ENCODE measurements at places on chromosomes 12 and 14.

GRCh38 chr12:90229407-90230170 lies 521.0 kb upstream of the ATP2B1 start:
- no peak for DNase-seq

- DNase-seq, result no peak
These were observed 12.4 kb downstream of the TNS2 start for GRCh38 chr12:53062011-53062961.

DNA sequence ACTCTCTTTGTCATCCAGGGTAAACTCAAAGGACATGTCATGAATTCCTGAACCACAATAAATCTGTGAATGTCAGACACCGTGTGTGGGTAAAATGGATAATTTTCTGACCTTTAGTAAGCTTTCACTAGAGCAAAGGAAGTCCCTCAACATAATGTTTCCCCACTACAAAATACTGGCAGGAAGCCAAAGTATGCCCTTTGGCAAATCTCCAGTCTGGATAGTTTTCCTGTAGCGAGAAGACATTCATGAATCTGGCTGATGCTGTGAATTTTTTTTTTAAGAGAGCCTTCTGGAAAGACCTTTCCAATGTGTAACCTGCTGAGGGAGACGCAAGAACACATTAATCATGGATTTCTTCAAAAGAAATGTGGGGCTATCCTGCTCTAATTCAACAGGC lies 389.6 kb upstream of the DDHD1 start:
- no peak for DNase-seq

- DNase-seq, result no peak
These were observed 11.0 kb downstream of the TPH2 start for GRCh38 chr12:71949646-71950045.

- DNase-seq, result no peak
These were observed 599.9 kb upstream of the MDGA2 start for GRCh38 chr14:48275301-48275700.

DNA sequence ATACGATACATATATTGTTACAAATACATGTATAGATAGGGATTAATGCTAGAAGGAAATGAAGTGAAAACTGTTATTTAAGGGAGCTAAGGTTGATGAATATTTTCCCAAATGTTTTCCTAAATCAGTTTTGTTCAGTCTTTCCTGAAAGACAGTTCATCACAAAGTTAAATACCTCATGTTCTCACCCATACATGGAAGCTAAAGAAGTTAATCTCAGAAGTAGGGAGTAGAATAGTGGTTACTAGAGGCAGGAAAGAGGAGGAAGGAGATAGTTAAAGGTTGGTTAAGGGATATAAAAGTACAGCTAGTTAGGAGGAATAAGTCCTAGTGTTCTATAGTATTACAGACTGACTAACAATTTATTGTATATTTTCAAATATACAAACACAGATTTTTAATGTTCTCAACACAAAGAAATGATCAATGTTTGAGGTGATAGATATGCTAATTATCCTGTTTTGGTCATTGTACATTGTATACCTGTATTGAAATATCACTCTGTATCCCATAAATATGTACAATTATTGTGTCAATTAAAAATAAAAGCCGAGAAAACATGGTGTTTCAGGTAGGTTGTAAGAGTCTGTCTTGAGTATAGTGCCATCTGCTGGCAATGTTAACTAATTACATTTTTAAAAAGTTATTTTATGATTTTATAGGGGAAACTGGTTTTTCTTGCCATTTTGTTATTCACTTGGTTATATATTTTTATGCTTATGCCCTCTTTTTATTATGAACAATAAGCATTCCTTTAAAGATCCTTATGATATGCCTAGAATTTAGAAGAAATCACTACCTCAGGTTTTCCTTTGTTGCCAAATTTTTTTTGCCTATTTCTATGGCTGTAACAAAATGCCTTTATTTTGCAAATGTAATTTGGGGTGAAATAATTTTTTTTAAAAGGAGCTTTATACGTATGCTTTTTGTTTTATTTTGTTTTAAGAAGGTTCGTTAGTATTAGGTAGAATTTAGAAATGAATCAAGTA lies 26.9 kb downstream of the ZDHHC17 start:
- DNase-seq, result no peak

DNA sequence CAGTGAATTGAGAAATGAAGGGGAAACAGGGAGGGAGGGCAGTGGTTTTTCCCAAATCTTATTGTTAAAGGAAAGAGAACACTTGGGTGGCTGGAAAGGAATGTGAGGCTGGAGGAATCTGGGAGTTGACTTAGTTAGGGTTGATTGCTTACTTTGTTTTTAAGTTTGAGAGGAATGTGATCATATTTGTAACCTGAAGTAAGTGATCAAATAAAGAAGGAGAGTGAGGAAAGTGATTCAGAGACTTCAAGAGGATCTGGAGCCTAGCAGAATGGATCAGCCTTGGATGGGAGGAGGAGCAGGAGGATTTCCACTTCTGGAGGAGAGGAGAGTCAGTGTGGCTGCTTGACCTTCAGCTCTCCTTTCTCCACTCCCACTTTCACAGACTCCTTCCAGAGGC lies 6.0 kb upstream of the LRP6 start:
- DNase-seq, result no peak

DNA sequence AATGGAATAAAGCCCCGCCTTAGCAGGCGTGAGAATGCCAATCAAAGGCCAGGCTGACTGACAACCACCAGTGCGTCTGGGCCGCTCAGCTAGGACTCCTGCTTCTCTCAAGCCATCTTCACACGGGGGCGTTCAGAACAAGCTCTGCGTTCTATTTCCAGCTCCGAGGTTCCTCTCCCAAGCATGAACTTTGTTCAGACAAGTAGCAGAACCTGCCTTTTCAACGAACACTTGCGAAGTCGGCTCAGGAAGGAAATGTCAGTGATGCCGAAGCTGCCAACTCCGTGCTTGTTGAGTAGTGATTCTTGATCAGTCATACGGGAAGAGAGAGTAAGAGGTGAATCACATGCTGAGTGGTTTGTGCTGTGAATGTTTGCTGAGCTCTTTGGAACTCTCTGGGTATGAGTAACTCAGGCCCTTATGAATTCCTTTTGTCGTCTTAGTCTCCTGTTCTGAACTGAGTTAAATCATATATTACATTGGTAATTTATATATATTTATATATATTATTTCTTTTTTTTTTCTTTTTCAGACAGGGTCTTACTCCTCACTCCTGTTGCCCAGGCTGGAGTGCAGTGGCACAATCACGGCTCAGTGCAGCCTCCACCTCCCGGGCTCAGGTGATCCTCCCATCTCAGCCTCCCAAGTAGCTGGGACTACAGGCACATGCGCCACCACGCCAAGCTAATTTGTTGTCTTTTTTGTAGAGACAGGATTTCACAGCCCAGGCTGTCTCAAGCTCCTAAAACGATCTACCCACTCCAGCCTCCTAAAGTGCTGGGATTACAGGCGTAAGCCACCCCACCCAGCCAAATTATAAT lies 29.4 kb upstream of the BCL7A start:
- no peak for DNase-seq

- DNase-seq, result no peak
These were observed 227.5 kb downstream of the SSPN start for GRCh38 chr12:26422839-26423398.

DNA sequence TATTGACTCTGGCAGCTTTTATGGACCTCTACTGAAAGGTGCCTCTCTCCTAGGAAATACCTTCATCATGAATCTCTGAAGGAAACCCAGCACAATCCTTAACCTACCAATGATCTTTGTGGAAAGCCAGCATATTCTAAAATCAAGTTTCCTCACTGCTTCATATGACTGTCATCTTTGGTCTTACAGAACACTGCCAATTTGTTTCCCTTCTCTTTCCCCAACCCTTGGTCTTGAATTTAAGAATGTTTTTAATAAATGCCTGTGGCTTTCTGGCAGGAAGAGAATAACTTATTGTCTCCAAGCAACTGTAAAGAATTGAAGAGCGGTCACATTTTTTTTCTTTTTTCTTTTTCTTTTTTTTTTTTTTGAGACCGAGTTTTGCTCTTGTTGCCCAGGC lies 427.6 kb downstream of the IPO8 start:
- no peak for DNase-seq

DNA sequence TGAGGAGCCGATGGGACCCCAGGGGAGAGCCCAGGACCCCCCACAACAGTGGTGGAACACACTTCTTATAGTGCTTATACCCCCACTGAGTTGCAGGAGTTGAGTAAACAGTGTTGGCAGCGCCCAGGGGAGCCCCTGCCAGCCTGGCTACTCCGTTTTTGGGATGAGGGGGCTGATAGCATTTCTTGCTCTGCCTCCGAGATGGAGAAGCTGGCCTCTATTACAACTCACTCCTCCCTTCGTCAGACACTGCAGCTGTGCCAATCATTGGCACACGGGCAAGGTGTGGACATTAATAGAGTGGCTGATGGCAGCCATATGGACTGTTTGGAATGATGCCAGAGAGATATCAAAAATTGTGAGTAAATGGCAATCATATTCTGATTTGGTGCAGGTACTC lies 94.9 kb upstream of the TMPO start:
- DNase-seq, result no peak

GRCh38 chr14:32697704-32698103 lies 241.0 kb upstream of the NPAS3 start:
- DNase-seq, result no peak

GRCh38 chr12:51820526-51821439 lies 27.7 kb downstream of the FIGNL2 start:
- peak; percentile 36 for DNase-seq

DNA sequence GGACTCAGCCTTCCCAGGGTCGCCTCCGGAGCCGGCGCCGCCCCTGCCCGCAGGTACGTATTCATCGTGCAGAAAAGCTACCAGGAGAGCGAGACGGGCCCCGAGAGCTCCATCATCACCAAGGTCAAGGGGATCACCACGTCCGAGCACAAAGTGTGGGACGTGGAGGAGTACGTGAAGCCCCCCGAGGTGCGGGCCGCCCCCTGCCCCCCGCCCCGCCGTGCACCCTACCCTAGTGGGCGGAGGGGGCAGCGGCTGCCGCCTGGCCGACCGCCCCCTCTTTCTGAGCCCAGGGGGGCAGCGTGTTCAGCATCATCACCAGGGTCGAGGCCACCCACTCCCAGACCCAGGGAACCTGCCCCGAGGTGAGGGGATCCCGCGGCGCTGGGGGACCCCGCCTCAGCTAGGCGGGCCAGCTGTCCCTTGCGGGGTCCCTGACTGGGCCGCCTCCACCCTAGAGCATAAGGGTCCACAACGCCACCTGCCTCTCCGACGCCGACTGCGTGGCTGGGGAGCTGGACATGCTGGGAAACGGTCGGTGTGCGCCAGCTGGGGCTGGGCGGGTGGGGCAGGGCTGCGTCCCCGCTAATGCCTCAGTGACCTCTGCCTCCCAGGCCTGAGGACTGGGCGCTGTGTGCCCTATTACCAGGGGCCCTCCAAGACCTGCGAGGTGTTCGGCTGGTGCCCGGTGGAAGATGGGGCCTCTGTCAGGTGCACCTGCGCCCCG lies 973 bp downstream of the P2RX2 start:
- DNase-seq, result peak; percentile 75

GRCh38 chr14:52313903-52314594 lies at the start of gene PTGER2:
TSS of gene PTGER2 (plus strand) at chr14:52314312. CDS start at chr14:52314549, 237 bp downstream.
- DNase-seq, result peak; percentile 94

GRCh38 chr12:119624966-119625365 lies 31.4 kb downstream of the TMEM233 start:
- DNase-seq, result no peak

DNA sequence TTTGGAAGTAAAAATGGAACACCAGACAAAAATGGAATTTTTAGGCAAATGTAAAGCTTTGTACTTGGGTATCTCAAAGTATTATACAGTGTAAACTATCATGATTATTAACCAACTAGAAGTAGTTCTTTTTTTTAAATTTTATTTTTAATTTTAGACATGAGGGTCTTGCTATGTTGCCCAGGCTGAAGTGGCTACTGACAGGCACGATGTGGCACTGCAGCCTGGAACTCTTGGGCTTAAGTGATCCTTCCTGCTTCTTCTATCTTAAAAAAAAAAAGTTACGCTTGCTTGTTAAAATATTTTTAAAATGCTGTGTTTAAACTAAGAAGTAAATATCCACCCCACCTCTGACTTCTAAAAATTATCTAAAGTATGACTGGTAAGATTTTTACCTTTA lies 1.9 kb upstream of the FUT8 start:
- DNase-seq, result no peak

GRCh38 chr12:71009430-71010142 lies 89.0 kb upstream of the PTPRR start:
- no peak for DNase-seq

GRCh38 chr14:54572316-54572715 lies 5.4 kb downstream of the SAMD4A start:
- no peak for DNase-seq

GRCh38 chr14:65352964-65353530 lies 59.5 kb upstream of the FUT8 start:
- no peak for DNase-seq

GRCh38 chr14:102878970-102879460 lies 43.4 kb upstream of the AMN start:
- peak; percentile 65 for DNase-seq

GRCh38 chr14:53620317-53620716 lies 336.3 kb downstream of the BMP4 start:
- DNase-seq, result no peak

GRCh38 chr12:49983892-49984291 lies 11.1 kb downstream of the AQP6 start:
- peak; percentile 22 for DNase-seq

GRCh38 chr12:93539821-93540220 lies 32.7 kb upstream of the SOCS2 start:
- no peak for DNase-seq

GRCh38 chr14:75401361-75401760 lies 26.5 kb upstream of the JDP2 start:
- no peak for DNase-seq

DNA sequence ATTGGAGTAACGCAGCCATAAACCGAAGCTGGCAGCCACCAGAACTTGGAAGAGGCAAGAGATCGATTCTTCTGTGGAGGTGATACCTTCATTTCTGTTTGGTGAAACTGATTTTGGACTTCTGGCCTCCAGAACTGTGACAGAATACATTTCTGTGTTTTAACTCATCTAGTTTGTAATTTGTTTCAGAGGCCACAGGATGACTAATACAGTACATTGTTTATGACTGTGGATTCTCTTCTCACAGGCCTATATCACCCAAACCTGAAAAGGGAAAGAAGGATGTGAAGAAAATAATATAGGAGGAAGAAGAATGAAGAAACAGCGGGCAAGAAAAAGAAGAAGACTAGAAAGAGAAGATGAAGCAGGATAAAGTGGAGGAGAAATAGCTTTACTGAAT lies 263.8 kb upstream of the DIO2 start:
- no peak for DNase-seq

- no peak for DNase-seq
These were observed 483.3 kb downstream of the ZFP36L1 start for GRCh38 chr14:68309616-68310015.

DNA sequence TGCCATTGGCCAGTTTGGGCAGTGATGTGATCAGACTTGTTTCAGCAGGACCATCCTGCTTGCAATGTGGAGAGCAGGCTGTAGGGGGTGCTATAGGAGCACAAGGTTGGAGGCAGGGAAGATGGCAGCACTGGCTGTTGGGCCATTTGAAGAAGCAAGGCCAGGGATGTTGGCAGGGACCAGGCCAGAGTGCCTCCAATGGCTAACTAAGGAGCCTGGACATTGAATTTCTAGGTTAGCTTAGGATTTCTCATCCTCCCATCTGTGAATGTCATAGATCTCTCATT lies 23.5 kb downstream of the FGF23 start:
- DNase-seq, result no peak

GRCh38 chr12:94126067-94126466 lies 22.3 kb upstream of the PLXNC1 start:
- no peak for DNase-seq

All from upper lobe of left lung (tissue), 6 donors.